Amygdala (tissue), 56 donors: ENCODE measurements at places on chromosomes 3 and 15.
A peak's percentile ranks its signal among the peaks of the same experiment; 100 is the strongest.

GRCh38 chr15:43774062-43774461 lies 2.7 kb downstream of the ELL3 start:
- DNase-seq = no peak

GRCh38 chr3:196639483-196640296 lies at the start of gene NRROS:
Gene NRROS (plus strand): TSS chr3:196639694. CDS start chr3:196654540, 14,846 bp downstream.
- DNase-seq = peak; percentile 31

DNA sequence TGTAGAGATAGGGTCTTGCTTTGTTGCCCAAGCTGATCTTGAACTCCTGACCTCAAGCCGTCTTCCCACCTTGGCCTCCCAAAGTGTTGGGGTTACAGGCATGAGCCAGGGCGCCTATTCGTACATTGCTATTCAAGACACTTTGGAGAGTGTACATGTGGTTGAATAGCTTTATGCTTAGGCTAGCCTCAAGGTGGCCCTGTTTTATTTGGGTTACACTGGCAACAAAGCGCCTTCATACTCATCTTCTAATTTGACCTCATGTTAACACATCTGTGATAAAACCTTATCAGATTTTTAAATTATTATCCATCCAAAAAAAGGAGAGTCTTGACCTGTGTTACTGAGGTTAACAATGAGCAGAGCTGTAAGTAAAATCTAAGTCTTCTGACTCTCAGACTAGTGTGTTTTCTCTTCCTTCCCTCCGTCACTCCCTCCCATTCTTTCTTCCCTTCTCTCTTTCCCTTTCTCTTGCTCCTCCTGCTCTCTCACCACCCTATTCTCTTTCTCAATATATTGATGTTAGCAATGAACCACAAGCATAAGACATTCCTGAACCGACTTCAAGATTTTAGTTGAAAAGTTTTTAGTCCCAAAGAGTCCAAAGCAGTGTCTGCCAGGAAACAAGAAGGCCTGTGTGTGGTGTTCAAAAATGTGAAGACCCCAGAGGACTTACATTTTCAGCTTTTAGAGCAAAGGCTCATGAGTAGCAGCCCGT lies 603.7 kb upstream of the CFAP20DC start:
- DNase-seq = no peak

- DNase-seq = no peak
These were observed 311.5 kb upstream of the ROPN1 start for GRCh38 chr3:124303305-124303910.

- no peak for DNase-seq
These were observed 448.8 kb upstream of the THBS1 start for GRCh38 chr15:39132070-39132469.

DNA sequence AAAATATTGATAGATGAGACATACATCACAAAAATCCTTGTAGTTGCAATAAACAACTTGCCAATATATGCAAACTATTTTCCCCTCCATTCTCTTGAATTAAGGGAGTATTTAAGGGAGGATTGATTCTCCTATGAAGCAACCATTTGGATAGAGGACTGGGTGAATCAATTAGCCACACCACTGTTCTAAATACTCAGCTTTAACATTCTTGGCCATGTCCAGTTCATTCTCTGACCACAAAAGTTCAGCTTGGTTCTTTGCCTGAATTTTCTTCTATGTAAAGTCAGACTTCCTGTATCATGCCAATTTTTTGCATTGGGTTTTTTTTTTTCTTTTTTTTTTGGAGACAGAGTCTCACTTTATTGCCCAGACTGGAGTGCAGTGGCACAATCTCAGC lies 15.8 kb upstream of the SEC11A start:
- no peak for DNase-seq

DNA sequence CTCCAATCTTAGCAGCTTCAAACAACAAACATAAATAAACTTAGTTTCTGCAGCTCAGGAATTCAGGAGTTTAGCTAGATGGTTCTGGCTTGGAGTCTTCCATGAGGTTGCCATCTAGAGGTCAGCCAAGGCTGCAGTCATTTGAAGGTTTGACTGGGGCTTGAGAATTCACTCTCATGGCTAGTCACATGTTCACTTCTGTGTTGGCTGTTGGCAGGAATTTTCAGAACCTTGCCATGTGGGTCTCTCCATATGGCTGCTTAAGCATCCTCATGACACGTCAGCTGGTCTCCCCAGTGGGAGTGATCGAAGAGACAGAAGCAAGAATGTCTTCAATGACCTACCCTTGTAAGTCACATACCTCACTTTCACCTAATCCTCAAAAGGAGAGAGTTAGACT lies 269.2 kb upstream of the CNTN3 start:
- DNase-seq = no peak

- DNase-seq = no peak
These were observed 245.9 kb upstream of the LMCD1 start for GRCh38 chr3:8255725-8256124.

DNA sequence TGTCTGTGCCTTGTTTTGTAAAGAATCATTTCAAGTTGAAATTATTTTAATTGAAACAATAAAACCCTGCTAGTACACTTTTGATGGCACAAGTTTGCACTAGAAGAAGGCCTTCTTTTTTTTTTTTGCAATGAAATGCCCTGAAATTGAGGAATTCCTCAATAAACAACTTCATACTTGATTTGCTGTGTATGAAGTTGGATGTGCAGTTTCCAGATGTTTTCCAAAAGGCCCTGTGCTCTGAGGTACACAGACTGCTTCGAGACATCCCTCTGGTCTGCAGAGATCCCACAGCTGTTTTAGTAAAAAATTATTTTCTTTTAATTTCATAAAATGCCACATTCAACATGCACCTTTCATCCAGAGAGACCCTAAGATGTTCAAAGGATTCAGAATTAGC lies 48.9 kb downstream of the HES1 start:
- no peak for DNase-seq

GRCh38 chr15:29652595-29652994 lies 169.7 kb downstream of the TJP1 start:
- no peak for DNase-seq

GRCh38 chr3:190260301-190260700 lies 61.9 kb downstream of the CLDN1 start:
- DNase-seq = no peak

DNA sequence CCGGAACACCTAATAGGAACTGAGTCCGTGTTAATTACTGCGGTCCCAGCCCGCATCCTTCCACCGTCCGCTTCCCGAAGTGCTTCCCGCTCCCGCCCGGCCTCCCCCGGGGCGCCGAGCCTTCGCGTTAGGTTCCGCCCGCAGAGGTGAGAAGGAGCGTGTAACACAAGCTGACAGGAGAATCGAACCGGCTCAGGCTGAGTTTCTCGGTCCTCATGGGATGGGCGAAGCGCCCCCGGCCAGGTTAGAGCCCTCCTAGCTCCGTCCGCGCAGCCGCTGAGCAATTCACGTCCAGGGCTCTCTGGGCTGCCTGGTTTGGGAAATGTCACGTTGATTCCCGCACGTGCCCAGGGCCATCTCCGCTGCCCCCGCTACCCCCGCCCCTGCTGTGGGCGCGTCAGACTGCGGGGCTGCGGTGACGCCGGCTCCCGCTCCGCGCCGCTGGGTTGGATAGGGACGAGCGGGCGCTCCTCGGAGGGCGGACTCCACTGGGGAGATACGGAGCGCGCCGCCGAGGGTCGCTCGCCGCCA lies 954 bp downstream of the CLDN11 start:
- peak; percentile 44 for DNase-seq

DNA sequence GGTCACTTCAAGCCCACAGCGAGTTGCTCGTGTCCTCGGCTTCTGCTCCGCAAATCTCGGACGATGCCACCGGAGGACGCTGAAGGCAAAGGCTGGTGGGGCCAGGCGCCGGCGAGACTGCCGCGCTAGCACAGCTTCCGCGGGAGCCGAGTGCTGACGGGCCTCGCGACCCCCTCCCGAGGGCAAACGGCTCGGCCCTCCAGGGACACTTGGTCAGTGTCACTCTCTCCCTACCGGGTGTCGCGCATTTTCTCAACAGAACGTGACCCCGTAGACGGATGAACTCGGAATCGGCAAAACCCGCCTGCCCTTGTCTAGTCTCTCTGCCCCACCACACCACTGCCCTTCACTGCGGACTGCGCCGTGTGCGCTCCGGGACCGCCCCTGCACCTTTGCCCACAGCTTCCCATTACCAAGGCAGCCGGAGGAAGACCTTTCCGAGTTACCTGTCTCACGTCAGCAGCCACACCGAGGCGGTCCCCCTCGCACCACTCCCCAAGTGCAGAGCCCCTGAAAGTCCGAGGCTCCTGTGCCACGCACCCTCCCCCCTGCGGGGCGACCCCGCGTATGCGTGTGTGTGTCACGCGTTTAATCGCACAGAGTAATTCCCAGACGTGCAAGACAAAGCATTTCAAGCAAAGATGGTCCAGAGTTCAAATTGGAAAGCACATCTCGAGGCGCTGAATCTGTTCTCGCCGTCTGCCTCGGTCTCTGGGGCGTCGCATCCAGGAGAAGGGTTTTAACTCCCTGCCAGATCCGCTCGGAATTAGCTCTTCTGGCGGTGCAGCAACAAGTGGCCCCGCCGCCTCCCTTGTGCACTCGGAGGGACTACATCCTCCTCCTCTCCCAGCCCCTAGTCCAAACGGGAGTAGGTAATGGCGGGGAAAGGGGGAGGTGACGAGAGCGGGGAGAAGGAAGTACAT lies 245.0 kb upstream of the TOPAZ1 start:
- DNase-seq = peak; percentile 43

DNA sequence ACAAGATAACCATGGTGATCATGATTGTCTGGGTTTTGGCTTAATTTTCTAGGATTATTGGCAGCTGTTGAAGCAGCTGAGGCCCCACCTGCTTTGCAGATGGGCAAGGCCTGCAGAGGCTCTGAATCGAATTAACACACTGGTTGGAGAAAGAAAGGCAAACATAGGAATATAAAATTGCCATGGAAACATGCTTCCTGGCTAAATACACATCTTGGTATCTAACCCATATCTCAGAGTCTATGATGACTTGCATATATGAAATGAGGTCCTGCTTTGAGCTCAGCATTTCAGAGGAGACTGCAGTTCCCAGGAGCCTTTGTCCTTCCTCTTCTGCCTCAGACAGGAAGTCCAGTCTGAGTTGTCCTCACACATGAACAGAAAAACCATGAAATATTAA lies 24.3 kb upstream of the SV2B start:
- DNase-seq = no peak

DNA sequence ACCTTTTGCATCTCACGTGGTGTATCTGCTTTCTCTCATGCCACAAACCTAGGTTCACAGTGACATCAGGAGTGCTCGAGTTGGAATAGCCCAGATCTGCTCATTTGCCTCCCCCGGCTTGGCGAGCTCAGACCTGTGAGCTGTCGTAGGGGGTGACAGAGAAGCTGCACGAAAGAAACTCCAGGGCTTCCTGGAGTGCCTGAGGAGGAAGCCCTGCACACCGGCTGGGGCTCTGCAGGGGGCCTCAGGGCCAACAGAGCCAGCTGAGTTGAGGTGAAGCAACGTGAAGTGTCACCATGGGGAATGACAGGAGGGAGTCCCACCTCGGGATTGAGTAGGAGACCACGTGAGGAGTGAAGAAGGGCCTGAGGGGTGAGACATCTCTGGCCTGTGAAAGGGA lies 62.5 kb downstream of the RPN1 start:
- no peak for DNase-seq

- DNase-seq = no peak
These were observed 27.9 kb upstream of the SFMBT1 start for GRCh38 chr3:53073553-53074365.

- DNase-seq = no peak
These were observed 1.3 kb downstream of the HIGD1A start for GRCh38 chr3:42802876-42803413.
